ENCODE measurements at places on chromosomes 2 and 18.

DNA sequence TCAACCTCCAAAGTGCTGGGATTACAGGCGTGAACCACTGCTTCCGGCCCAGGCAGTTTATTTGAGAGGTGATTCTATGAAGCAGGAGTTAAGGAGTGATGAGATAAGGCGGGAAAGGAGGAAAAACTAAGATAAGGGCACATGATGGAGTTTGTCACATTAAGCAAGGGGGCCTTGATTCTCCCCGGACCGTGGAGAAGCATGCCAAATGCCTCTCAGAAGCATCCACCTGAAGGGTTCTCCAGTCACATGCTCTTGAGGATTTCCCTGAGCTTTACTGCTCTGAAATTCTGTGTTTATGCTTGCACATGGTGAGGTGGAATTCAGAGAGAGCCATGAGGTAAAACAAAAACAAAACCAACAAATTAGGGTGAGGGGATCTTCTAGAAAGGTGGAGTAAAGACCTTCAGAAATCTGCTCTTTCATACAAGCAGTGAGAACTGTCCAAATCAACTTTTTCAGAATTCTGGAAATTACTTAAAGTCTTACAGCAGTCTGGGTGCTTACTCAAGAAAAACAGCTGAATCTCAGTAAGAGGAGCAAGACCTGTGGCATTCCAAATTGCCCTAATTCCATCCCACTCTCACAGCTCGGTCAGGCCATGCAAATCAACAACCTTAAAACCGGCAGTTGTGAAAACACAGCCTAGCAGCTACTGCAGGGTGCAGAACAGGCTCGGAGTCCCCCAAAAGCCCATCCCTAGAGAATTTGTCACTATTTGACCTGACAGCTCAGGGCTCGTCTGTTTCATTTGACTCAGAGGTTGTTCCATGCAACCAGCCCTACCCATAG, 69.1 kb upstream of the CTLA4 start:
- no peak for DNase-seq

DNA sequence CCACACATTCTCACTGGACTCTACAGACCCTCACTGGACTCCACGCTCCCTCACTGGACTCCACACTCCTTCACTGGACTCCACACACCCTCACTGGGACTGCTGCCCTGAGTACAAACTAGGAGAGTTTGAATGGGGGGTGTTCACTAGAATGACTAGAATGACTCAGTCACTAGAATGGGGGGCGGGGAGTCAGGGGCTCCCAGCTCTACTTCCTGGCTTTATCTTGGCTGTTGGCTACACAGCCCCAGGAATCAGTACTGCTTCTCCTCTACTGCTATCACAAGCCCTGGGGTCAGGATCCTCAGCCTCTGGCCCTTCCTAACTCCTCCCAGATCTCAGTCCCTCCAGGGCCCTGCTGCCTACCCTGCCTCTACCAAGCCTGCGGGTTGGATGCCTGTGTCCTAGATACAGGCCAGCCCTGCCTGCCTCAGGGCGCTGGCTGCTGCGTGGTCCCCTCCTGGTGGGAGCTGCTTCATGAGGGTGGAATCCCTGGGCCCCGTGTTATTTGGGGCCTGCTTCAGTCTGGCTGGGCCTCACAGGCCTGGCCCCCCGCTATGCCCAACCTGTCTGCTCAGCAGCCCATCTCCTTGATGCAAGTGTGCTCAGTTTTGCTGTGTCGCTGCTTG, 7.8 kb downstream of the PTMA start:
- no peak for DNase-seq

DNA sequence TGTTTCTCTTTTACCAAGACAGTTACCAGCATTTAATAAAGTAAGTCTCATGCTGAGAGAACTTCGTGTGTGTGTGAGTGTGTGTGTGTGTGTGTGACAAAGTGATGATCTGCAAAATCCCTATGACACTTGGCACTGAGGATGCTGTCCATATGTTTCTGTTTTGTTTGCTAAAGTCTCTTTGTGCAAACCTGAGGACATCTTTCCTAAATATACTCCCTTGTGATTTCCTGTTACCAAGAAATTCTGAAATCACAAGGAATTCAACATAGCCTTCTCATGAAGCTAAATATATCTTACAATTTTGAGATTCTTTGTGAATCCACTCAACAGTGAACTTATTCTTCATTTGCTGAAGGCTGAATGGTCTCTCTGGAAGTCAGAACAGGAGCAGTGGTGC, 1359.7 kb upstream of the NRXN1 start:
- no peak for DNase-seq

GRCh38 chr2:180607514-180608049, 372.8 kb upstream of the UBE2E3 start:
- DNase-seq, result no peak

- no peak for DNase-seq
Measured at GRCh38 chr2:135945526-135945925, 39.9 kb downstream of the DARS1 start.

GRCh38 chr2:127479866-127480743, 46.2 kb downstream of the IWS1 start:
- DNase-seq, result no peak

- no peak for DNase-seq
Measured at GRCh38 chr2:28435241-28435640, 42.6 kb downstream of the FOSL2 start.

- no peak for DNase-seq
Measured at GRCh38 chr18:22961156-22961555, 28.0 kb downstream of the RBBP8 start.

DNA sequence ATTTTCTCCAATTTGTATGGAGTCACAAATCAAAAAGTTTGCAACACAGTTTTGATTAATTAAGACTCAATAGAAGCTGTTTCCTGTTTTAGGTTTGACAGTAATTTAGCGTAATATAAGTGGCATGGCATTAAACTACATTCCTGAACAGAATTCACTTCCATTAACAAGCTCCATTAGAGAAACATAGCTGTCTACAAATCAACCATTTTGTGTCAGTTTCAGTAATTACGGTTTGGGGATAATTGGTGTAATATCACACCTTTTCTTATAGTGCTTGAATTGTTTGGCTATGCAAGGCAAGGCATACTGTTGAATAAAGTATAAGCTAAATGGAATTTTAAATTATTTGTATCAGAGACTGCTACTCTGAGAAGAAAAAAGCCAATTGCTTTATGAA, 585.5 kb downstream of the CBLN2 start:
- DNase-seq, result no peak

DNA sequence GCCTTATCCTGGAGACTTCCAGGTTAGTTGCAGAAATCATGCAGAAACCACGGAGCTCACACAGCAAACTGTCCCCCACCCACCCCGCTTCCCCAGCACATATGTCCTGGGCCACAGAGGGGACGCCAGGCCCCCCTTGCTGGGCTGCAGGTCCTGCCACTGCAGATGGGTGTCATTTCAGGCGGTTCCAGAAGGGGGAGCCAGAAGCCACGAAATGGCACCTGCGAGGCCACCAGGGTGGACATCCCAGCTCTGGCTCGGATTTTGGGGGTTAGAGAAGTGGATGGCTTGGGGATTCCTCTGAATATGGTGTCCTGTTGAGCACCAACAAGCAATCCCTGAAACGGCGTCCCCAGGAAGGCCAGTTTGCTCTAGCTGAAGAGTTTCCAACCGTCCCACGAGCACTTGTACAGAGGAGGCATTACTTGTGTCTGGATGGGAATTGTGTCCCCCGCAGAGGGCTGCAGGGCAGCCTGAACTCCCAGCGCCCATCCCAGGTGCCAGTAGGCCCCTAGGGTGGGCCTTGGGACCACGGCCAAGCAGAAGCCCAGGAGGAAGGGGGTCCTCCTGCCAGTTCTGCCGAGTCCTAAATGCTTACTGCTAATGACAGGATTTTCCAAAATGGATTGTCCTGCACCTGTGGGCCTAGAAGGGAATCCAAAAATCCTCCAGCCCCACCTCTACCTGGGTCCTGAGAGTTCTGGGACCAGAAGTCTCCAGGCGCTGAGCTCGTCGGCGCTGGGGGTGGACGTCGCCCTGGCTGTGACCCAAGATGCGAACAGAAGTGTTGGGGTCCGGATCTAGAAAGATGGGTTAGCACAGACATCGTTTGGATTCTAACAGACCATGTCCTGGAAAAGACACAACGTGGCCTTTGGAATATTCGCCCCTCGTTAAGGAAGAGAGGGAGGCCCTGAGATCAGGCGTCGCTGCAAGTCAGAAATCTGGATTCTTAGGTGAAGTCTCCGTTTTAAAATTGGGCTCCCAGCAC, 14.6 kb upstream of the NFATC1 start:
- peak; percentile 71 for DNase-seq

- DNase-seq, result no peak
Measured at GRCh38 chr2:98771264-98771663, 40.3 kb upstream of the MGAT4A start.

GRCh38 chr2:176084611-176085119, 903 bp upstream of the EVX2 start:
- DNase-seq, result no peak

DNA sequence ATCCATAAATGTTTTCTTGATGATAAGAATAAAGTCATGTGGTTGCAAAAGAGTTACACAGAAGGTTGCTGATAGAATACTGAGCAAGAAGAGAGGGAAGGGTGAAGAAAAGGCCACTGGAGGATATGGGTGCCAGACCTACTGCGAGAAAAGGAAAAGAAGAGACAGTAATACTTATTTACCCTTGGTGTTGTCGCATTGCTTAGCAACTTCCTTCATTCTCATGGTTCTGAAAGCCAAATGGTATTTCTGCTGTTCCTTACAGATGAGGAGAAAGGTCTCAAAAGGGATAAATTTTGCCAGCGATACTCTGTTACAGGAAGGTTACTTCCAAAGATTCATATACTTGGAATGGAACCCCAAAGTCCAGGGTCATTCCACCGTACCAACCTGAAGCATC, 62.5 kb downstream of the LHCGR start:
- DNase-seq, result no peak

- DNase-seq, result no peak
Measured at GRCh38 chr2:48428449-48428848, 101.5 kb upstream of the STON1 start.

Measured in activated CD4-positive, alpha-beta T cell treated with anti-CD3 and anti-CD28 coated beads for 24 hours (primary cell).